Bladder microvascular endothelial cell (primary cell): ENCODE measurements at places on chromosomes 2 and 18. TPM values are rescaled to one million over a fixed set of nuclear protein-coding genes. Genes with fewer than 3 reads are reported as not detected.

Gene CDH20
- total RNA-seq = 0.13 and 0.16 TPM in 2 replicates

Gene KIAA2012
- not detected in 2 replicates for total RNA-seq

Gene TXNDC2
- not detected in 2 replicates for total RNA-seq

Gene MROH2A
- not detected in 2 replicates for total RNA-seq

Gene LOXL3
- 1.4 and 1.8 TPM in 2 replicates for total RNA-seq

Gene TEX51
- total RNA-seq = not detected in 2 replicates

Gene GNLY
- not detected in 2 replicates for total RNA-seq
